Stimulated activated CD8-positive, alpha-beta memory T cell treated with anti-CD3 and anti-CD28 coated beads, Interleukin-15, amount 100 ng/mL, for 1 hour (primary cell): ENCODE measurements at places on chromosomes 7 and 10.

GRCh38 chr7:74253835-74254128 lies 417 bp downstream of the RFC2 start:
- DNase-seq = no peak

GRCh38 chr10:29767968-29768367 lies 133.2 kb upstream of the SVIL start:
- DNase-seq = no peak

DNA sequence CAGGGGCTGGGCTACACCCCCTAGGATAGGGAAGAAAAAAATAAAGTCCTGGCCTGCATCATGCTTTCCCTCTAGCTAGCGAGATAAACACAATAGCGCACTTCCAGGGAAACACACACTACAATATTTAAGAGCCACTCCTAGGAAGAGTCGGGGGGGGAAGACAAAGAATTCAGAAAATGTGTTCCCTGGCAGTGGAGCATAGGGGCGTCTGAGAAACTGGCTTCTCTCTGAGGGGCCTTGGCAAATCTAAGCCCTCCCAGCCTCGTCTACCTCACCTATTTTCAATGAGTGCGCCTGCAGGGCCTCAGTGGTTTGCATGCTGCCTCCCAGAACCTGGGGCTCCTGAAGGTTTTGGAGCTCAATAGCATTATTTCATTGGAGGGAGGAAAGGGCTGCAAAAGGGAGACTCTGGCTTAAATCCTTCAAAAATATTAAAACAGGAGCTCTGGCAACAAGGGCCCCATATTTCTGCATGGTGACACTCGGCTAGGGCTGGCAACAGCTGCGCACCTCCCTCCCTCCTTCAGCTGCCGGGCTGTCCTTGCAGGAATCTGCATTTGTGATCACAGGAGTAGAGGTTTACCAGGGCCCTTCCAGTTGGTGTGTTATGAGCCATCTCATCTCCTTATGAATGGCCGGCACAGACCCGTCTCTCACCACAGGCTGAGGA lies 10.8 kb downstream of the ANXA11 start:
- no peak for DNase-seq

- no peak for DNase-seq
These were observed 131.3 kb upstream of the NRP1 start for GRCh38 chr10:33465747-33466146.

- no peak for DNase-seq
These were observed 10.0 kb downstream of the WASL start for GRCh38 chr7:123738808-123739207.
